ENCODE measurements at places on chromosomes 7 and 10. TPM values are rescaled to one million over a fixed set of nuclear protein-coding genes. Genes with fewer than 3 reads are reported as not detected.

C7orf33 gene
- not detected for total RNA-seq

ATP6V1F gene
- 84.0 TPM for total RNA-seq

WNT16 gene
- 0.87 TPM for total RNA-seq

NME8 gene
- total RNA-seq, result not detected

FAM25G gene
- total RNA-seq, result not detected

CDC14C gene
- total RNA-seq, result not detected

GOLGA7B gene
- not detected for total RNA-seq

COX19 gene
- 10.2 TPM for total RNA-seq

SNCG gene
- 7.5 TPM for total RNA-seq
